Natural killer cell (primary cell): ENCODE measurements at places on chromosomes 2 and 18.

DNA sequence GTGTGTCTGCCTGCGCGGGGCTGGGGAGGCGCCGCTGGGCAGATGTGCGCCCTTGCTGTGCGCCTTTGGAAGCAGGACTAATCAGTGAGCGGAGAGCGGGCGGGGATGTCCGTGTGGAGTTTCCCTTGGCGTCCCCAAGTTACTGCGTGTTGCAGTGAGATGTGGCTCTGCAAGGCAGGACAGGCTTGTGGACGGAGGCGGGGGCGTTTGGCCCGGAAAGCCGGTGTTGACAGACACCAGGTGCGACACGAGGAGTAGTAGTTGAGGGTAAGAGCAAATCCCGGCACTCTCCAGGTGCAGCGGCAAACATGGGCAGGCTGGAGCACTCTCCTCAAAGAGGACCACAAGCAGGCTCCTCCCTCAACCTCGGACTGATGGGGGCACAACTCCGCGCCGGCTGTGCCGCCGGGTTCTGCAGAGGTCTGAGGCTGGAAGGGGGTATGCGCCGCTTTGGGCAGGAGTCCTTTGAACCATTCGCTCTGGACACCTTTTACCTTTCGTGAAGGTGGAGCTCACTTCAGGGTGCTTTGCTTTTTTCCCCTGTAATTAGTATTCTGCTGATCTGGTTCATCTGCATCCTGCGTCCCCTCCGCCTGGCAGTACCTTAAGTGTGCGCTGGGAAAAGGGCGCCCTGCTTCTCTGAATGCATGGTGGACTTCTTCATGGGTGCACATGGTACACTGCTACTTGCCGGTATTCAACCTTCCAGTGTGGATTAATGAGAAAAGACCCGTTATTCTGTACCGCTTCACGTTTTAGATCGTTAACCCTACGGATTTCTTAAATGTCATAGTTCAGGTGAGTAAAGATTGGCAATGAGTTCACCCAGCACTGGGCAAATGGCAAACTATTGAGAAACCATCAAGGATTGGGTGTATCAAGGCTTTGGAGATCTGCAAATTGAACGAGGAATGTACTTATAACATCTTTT lies 608 bp downstream of the CDH7 start:
- no peak for DNase-seq

DNA sequence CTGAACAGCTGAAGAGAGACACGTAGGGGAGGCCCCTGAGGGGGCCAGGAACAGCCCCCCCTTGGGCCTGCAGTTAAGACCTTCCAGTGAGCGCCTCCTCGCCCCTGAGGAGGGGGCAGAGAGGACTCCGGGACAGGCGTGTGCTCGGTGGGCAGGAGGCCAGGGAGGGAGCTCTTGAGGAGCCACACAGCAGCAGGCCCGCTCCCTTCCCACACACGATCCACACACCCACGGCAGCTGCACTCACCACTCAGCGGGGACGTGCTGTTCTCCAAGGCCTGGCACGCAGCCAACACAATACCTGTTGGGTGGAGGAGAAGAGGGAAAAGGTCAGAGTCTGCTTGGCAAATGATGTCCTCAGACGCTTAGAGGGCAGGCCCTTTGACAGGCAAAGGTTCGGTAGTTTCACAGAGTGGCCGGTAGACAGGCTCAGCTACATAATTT lies 39.0 kb downstream of the TGFA start:
- DNase-seq = no peak

DNA sequence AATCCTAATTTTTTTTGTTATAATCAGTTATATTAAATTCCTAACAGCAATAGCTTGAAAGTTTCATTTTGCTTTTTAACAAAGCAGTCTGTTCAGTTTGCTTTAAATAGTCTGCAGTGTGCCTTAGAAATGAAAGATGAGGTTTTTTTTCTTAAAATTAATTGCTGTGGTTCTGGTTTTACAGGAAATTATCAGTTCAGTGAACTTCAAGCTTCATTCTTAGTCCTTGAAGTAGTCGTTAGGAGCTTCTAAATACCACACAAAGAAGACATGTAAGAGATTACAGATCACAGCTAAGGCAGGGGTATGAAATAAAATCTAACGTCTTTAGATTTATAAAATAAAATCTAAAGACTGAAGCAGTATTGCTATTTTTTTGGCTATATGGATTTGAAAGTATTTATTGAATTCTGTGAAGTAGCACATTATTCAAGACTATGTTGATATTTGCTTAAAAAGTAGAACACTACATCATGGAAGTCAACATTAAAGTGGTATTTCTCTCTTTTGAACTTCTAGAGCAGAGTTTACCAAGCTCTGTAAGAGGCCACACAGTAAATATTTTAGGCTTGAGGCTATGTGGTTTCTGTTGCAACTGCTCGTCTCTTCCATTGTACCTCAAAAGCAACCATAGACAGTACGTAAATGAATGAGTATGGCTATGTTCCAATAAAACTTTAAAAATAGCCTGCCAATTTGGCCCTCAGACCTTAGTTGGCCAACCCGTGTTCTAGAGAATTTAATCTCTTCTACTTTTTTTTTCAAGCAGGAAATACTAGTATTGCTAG lies 81.5 kb upstream of the STON1 start:
- no peak for DNase-seq

GRCh38 chr2:44680424-44680971 lies 261.0 kb upstream of the SIX3 start:
- no peak for DNase-seq

- DNase-seq = no peak
These were observed 45.3 kb downstream of the COMMD1 start for GRCh38 chr2:61950571-61951315.

GRCh38 chr2:111705711-111706336 lies 178.2 kb downstream of the ANAPC1 start:
- DNase-seq = no peak

GRCh38 chr2:129059476-129059875 lies 740.8 kb upstream of the HS6ST1 start:
- no peak for DNase-seq

DNA sequence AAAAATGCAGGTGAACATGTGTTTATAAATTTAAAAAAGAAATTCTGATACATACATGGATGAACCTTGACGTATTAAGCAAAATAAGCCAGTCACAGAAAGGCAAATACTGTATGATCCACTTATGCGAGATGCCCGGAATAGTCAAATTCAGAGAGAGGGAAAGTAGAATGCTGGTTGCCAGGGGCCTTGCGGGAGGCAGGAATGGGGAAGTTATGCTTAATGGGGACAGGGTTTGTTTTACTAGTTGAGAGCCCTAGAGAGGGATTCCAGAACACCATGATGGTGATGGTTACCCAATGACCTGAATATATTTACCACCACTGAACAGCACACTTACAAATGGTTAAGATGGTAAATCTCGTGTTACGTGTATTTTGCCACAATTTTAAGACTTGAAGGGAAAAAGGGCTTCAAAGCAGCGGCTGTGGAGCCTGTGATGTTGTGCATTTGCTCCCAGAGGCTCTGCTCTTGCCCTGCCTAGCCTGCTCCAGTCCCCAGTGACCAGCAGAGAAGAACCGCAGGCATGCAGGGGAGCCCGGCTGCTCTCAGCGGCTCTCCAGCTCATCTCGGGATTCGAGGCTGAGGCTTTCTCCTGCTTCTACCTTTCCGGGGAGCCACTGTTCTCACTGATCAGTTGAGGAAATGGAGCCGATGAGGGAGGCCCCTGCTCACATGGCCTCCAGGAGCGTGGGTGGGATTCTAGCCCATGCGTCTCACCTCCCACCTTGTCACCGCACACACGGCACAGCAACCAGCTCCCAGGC lies 51.7 kb upstream of the TFCP2L1 start:
- DNase-seq = no peak

GRCh38 chr2:121049131-121049530 lies 235.9 kb downstream of the TFCP2L1 start:
- DNase-seq = no peak

- DNase-seq = no peak
These were observed 22.8 kb upstream of the DAW1 start for GRCh38 chr2:227848586-227848985.

DNA sequence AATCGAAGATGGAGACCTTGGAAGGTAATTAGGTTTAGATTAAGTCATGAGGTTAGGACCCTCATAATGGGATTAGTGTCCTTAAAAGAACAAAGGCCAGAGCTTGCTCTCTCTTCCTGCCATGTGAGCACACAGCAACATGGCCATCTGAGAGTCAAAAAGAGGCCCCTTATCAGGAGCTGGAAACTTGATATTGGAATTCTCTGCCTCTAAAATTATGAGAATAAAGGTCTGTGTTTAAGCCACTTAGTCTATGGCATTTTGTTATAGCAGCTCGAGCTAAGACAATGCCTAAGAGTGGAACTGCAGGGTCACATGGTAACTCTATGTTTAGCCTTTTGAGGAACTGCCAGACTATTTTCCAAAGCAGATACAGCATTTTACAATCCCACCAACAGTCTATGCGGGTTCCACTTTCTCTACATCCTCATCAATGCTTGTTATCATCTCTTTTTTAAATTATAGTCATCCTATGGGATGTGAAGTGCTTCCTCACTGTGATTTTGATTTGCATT lies 42.4 kb downstream of the THADA start:
- no peak for DNase-seq

DNA sequence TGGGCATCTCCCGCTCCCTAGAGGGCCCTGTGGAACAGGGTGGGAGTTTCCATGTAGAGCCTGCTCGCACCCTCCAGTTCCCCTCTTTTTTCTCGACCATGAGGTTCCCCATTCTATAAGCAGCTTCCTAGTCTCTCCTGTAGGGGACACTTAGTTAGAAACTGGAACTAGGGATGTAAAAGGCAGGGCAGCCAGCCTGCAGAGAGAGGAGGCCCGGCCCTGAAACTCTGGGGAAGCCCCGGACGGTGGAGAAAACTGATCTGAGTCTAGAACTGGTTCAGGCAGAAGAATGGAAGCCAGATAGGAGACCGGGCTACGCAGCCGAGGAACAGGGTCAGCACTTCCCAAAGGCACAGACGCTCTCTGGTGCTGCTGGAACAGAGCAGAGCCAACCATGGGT lies 51.6 kb upstream of the ATG16L1 start:
- no peak for DNase-seq

DNA sequence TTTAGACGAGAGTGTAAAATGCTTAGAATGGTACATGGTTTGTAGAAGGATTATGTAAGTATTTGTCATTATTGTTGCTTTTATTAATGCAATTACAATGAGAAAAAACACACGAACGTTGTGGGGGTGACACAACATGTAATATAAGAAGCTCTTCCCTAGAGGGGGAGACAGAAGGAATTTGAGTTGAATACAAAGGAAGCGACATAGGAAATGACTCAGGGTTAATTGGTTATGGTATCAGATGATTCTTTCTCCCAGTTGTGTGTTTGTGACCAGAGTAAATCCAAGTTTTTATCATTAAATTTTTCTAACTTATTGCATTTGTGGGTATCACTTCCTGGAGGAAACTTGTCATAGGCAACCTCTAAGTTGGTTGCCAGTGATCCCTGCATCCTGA lies 625.6 kb upstream of the CDH2 start:
- DNase-seq = no peak

- DNase-seq = no peak
These were observed 114.2 kb downstream of the SPIRE1 start for GRCh38 chr18:12543697-12544096.

DNA sequence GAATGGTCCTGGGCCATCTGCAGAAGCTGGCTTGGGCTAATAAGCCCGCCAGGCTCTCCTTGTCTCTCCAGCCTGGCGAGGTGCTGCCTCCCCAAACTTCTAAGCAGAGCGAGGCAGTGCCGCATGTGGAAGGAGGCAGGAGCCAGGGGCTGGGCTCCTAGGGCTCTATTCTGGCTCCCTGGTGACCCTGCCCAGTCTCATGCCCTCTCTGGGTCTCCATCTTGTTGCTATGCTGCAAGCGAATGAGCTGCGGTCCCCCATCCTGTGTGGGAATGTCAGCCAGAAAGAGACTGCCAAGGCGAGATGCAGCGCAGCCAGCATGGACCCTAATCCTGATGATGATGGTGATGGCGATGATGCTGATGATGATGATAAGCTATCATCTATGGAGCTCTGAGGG lies 48.7 kb downstream of the TNS1 start:
- no peak for DNase-seq

GRCh38 chr2:98790221-98790620 lies 59.3 kb upstream of the MGAT4A start:
- DNase-seq = no peak

GRCh38 chr2:211349031-211349430 lies 792.6 kb downstream of the CPS1 start:
- DNase-seq = no peak

- DNase-seq = no peak
These were observed 66.6 kb downstream of the EFEMP1 start for GRCh38 chr2:55856936-55857335.

- DNase-seq = no peak
These were observed 37.6 kb downstream of the OSR1 start for GRCh38 chr2:19320813-19321212.

- no peak for DNase-seq
These were observed 400.5 kb upstream of the MEIS1 start for GRCh38 chr2:66034467-66034866.

GRCh38 chr2:70987386-70987785 lies 7.3 kb downstream of the TEX261 start:
- no peak for DNase-seq

- no peak for DNase-seq
These were observed 5.8 kb downstream of the FZD7 start for GRCh38 chr2:202039278-202040078.

DNA sequence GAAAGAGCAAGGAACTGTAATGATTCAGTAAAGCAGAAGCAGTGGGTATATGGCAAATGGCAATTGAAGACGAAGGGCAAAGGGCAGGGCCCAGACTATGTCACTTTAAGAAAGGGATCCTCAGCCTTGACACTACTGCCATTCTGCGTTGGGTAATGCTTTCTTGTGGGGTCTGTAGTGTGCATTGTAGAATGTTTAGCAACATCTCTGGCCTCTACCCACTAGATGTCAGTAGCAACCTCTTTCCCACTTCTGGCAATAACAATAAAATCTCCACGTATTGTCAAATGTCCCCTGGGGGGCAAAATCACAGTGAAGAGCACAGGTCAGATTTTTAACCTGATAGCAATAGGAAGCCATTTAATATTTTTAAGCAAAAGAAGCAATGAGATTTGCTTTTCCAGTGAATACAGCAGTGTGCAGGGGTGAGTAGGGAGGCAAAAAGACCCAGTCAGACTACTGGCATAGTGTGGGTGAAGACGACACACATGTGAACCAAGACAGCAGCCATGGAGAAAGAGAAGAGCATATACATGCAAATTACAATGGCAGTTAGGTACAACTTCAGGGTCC lies 209.5 kb downstream of the DYM start:
- no peak for DNase-seq

DNA sequence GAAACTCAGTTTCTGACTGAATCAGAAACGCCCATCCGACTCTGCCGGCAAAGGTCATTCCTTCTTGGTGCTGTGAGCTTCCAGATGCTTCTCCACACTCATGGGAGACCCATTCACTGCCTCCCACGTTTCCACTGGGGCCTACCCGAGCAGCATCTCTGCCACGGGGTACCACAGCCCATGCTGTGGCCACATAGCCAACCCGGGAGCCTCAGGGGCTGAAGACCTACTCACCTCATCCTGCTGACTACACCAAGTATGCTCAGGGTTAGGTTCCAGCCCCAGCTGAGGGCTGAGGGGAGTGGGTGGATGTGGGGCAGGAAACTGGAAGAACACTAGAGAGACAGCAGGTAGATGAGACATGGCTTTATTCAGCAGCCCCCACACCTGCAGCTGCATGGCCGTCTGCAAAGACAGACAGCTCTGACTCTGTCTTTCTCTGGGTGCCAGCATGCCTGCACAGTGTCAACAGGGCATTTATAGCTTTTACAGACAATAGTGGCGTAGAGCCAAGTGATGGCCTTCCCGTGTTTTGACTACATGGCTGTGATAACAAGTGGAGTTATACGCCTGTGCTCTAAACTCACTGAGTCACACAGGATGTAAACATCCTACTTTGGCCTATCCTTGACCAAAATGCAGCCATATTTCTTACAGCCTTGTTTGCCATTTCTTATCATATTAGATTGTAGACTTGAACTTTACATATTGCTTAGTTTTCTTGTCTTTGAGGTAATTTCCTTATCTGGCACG lies 16.5 kb upstream of the KLHL23 start:
- no peak for DNase-seq
